ENCODE measurements at places on chromosomes 5 and 9.
A peak's percentile ranks its signal among the peaks of the same experiment; 100 is the strongest.

DNA sequence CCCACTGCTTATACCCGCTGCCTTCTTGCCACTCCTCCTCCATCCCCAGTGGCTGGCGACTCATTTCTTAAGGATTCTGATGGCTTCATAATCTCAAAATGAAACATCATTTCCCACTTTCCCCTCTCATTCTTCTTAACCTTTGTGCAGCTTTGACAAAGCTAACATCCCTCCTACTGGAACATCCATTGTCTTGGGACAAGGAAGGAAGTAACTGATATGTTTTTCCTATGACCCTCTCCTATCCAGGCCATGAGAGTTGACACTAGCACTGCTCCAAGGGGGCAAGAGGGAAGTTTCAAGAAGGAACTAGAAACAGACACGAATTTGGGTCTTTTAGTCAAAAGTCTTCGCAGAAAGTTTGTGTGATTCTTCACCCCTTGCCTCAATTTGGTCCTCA lies 71.7 kb upstream of the SNX2 start:
- no peak for DNase-seq

DNA sequence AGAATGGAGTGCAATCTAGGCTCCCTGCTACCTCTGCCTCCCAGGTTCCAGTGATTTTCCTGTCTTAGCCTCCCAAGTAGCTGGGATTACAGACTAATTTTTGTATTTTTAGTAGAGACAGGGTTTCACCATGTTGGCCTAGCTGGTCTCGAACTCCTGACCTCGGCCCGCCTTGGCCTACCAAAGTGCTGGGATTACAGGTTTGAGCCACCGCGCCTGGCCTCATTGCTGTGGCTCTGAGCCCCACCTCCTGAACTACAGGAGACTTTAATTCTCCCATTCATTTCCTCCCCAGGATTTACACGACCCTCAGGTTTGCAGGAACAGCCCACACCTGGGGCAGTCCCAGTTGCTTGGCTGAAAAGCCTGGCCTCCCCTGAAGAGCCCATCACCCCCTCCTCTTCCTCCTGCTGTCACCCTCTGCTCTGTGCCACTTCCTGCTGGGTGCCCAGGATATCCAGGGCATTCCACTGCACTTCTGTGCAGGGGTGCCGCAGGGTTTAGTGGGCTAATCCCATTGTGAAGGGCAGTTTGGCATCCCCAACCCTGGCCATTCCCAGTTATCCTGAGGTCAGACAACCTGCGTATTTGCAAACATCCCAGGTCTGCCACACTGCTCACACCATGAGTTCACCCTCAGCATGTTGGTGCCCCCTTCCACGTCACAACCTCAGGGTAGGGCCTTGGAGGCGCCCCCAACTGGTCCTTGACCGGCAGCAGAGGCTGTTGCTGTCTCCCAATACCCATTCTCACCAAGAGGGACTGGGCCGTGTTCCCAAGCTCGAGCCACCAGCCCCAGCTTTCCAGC lies 265.0 kb upstream of the IRX4 start:
- no peak for DNase-seq

- no peak for DNase-seq
These were observed 10.0 kb downstream of the CRAT start for GRCh38 chr9:129100383-129101169.

- no peak for DNase-seq
These were observed 17.1 kb upstream of the SLC6A3 start for GRCh38 chr5:1462358-1462757.

GRCh38 chr5:2752059-2752820 lies 763 bp upstream of the IRX2 start:
- DNase-seq, result no peak

DNA sequence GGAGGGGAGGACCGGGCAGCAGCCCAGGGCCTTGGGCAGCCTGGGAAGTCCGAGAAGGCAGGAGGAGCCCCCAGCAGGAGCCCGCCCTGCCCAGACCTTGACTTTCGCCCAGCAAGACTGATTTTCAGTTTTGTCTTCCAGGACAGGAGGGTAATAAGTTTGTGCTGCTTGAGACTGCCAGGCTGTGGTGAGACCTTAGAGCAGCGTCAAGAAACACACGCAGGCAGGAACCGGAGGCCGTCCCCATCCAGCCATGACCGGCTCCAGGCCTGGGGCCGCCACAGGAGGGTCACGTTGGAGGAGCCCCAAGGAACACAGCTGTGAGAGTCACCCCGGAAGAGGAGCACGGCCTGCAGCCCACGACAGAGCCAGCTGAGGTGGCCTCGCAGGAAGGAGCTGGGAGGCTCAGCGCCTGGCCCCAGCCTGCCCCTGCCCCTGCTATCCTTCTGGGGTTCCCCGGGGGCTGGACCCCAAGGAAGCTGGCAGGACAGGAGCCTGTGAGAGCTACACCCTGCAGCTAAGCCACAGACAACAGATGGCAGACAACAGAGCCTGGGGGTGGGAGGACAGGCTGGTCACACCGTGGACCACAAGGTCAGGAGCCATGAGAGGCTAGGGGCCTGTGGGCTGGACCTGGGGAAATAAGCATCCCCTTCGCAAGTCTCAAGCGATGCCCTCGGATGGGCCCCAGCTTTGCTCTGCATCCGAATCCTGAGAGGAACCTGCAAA lies 126.0 kb upstream of the FAM120A start:
- DNase-seq, result no peak

GRCh38 chr5:150619359-150620230 lies 20.9 kb upstream of the SYNPO start:
- DNase-seq, result no peak

DNA sequence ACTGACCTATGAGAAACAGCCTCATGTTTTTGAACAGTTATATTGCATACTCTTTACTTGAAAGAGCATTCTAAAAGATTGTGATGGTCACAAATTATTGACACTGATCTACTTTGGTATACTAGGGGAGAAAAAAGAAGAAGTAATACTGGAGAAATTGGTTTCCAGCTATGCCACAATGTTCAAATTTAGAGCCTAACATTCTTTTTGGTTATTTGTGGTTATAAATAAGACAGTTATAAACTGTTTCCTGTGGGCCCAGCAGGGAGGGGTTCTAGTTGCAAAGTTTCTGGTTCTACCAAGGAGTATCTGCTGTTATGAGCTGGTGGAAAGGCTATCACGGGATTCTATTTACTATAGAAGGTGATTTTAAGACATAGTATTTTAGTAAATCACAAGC lies 4.8 kb downstream of the CWC27 start:
- no peak for DNase-seq

- DNase-seq, result peak; percentile 78
These were observed 77.4 kb upstream of the MAST4 start for GRCh38 chr5:66518753-66519152.

- DNase-seq, result no peak
These were observed 58.6 kb downstream of the LHFPL2 start for GRCh38 chr5:78589923-78590322.

DNA sequence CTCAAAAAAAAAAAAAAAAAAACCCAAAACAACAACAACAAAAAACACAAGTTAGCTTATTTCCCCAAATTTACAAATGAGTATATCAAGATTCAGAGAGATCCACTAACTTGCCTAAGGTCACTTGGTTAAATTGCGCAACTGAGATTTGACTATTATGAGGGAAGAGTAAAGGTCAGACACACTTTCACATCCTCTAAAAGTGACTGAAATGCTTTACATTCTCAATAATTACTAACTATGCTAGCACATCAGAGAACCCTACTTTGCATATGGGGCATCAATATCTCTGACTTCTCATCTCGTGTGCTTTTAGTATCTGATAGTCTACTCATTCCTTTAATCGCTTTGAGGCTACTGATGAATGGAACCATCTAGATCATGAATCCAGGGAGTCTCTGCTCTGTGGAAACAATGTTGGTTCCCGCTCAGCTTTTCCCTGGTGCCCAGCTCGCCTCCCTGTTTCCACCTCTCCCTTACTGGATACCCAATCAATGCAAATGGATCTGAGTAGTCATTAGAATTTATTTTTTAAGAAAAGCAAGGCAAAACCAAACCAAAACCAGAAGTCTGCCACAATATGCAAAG lies 182.1 kb upstream of the TRIM32 start:
- DNase-seq, result no peak

- no peak for DNase-seq
These were observed 16.9 kb downstream of the SEMA4D start for GRCh38 chr9:89480825-89481537.

DNA sequence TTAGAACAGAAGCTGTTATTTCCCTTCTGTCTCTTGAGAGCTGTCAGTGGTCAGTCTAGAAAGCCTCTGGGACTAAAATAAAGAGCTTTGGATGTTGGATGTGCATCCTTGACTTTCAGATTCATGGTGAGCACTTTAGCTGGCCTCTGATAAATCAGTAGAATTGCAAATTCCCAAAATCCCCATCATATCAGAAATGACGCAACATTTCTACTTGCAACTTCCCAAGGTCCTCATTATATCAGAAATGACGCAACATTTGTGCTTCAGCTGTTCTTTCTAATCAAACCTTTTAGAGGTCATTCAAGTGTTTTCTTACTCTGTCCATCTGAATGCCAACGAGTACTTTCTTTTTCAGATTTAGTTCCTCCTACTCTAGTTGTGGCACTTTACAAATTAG lies 167.3 kb upstream of the MOCS2 start:
- no peak for DNase-seq

DNA sequence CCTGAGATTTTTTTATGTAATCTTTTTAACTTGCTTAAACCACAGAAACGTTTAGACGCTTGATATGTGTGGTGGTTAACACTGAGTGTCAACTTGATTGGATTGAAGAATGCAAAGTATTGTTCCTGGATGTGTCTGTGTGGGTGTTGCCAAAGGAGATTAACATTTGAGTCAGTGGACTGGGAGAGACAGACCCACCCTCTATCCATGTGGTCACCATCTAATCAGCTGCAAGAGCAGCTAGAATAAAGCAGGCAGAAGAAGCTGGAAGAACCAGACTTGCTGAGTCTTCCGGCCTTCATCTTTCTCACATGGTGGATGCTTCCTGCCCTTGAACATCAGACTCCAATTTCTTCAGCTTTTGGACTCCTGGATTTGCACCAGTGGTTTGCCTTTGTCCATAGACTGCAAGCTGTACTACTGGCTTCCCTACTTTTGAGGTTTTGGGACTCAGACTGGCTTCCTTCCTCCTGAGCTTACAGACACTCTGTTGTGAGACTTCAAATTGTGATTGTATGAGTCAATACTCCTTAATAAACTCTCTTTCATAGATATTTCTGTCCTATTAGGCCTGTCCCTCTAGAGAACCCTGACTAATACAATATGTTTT lies 816.0 kb upstream of the CDH9 start:
- peak; percentile 57 for DNase-seq

DNA sequence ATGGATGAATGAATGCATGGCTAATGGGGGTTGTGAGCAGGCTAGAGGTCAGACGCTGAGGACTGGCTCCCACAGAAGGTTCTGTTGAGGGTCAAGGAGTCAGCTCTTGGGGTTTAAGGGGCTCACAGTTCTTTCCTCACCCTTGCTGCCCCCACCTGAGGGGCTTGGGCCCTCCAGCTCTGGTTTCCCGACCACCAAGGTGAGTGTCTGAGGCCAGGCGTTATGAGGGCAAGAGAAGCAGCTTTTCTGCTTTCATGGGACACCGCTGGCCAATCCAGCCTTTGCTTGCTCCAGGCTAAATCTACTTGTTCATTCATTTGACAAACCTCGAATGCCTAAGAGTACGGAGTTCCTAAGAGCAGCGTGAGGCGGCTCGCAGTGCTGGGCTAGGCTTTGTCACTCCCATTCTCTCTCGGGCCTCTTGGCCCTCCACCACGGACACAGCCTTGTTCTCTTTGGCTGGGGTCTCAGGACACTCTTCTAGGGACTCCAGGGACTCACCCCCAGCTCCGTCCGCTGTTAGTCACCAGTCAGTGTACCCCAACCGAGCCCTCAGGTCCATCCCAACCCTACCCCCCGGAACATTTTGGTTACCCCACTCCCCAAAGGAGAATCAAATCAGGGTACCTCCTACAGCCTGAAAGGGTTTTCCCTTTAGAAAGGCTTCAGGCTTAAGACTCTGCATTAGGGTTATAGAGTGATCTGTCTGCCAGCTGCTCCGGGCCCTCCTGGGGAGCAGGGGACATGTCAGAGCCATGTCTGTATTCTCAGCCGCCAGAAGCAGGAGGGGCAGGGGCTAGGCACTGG lies 210.1 kb upstream of the MVB12B start:
- no peak for DNase-seq

DNA sequence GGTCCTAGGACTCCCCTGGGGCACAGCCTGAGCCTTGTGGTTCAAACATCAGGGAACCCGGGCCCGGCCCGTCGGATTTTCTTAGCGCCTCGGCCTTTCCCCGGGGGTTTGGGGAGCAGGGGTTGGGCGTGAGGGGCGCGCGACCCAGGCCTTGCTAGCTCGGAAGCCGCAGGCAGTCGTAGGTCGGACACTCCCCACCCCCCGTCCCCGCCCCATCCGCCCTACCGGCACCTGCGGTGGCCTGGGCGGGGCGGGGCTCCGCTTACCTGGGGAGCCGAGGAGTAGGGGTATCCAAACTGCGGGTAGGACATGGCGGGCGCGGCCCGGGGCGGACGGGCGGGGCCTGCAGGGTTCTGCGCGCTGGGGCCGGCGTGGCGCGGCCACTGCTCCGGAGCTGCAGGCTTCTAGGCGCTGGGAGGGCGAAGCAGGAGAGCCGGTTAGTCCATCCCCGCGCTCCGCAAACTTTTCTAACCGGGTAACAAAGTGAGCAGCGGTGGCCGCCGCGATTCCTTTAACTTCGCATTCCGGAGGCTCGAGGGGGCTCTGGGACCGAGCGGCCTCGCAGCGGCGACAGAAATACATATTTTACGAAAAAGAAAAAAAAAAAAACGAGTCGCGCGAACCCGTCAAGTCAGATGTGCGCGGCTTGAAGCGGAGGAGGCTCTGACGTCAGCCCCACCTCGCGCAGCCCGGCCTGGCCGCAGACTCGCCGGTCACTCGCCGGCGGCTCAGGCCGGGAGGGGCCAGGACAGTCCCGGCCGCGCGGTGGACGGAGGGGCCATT lies at the start of gene IRX4:
Gene IRX4 (minus strand): TSS at position 589 of the 783 bp plus-strand sequence. CDS start 278 bp downstream, at position 311.
- DNase-seq, result no peak

DNA sequence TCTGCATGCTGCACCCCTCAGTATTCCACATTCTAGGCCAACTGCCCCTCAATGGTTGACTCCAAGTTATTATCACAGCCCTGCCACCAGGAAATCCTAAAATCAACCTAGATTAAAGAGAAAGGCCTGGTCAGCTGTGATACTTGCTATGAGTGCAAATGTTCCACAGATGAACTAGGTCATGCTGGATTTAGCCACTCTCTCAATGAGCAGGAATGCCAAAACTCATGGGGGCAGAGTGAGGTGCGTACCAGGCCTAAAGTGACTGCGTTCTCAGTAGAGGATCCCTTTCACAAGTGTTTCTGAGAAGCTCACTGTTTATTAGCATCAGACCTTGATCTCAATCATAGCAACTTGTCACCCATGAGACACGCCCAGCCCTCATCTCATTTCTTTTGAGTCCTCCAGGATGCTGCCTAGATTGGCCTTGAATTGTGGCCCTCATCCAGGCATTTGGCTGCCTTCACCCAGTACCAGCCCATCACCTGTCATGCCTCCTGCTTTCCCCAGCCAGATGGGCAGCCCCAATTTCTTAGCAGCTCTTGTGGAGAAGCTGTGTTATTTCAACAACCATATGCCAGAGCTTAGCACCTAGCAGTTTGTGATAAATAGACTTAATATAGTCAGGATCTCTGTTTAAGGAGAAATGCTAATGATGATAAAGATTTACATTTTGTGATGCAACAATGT lies 383.9 kb downstream of the CTNND2 start:
- no peak for DNase-seq
